A549 treated with GW870086 at 1 μM for 4 hours (cell line): ENCODE measurements at places on chromosomes 3 and 15. TPM values are rescaled to one million over a fixed set of nuclear protein-coding genes. Genes with fewer than 3 reads are reported as not detected.

Gene IL17RD
- total RNA-seq = 0.43 to 1.2 TPM (median 1.0 TPM) in 5 replicates

Gene COL8A1
- total RNA-seq = not detected in 5 replicates

Gene PLIN1
- total RNA-seq = 0.05 to 0.25 TPM (median 0.13 TPM) in 4 of 5 replicates, not detected in the other

Gene ADAMTS9
- total RNA-seq = 0.42 to 0.87 TPM (median 0.53 TPM) in 5 replicates

Gene FBLN2
- 1.6 to 3.4 TPM (median 2.2 TPM) in 5 replicates for total RNA-seq

Gene FBXW12
- not detected in 5 replicates for total RNA-seq

Gene SCN11A
- total RNA-seq = 0.02 TPM in 1 of 5 replicates, not detected in the others

Gene PKM
- total RNA-seq = 2,891 to 3,252 TPM (median 3,147 TPM) in 5 replicates

Gene SENP2
- total RNA-seq = 16.9 to 20.8 TPM (median 19.3 TPM) in 5 replicates

Gene GOLGA8G
- total RNA-seq = not detected in 5 replicates

Gene HDAC11
- 8.4 to 12.2 TPM (median 8.6 TPM) in 5 replicates for total RNA-seq

Gene ADPRH
- 2.8 to 3.3 TPM (median 3.0 TPM) in 5 replicates for total RNA-seq

Gene RETNLB
- not detected in 5 replicates for total RNA-seq

Gene ROBO2
- not detected in 5 replicates for total RNA-seq

Gene ITGA11
- total RNA-seq = 2.7 to 7.0 TPM (median 4.8 TPM) in 5 replicates

Gene KIF15
- 7.8 to 10.0 TPM (median 9.2 TPM) in 5 replicates for total RNA-seq

Gene KBTBD13
- not detected in 5 replicates for total RNA-seq

Gene OR5K2
- not detected in 5 replicates for total RNA-seq

Gene SPINT1
- total RNA-seq = 0.67 to 1.4 TPM (median 0.78 TPM) in 5 replicates

Gene ITIH4
- 0.47 to 1.7 TPM (median 0.97 TPM) in 5 replicates for total RNA-seq

Gene CIDEC
- 35.1 to 45.7 TPM (median 37.0 TPM) in 5 replicates for total RNA-seq

Gene LDHAL6B
- total RNA-seq = not detected in 5 replicates

Gene COL7A1
- 138 to 185 TPM (median 169 TPM) in 5 replicates for total RNA-seq

Gene MESP1
- total RNA-seq = 1.7 to 7.3 TPM (median 5.2 TPM) in 5 replicates

Gene IQCF5
- not detected in 5 replicates for total RNA-seq

Gene ZNF662
- total RNA-seq = not detected in 5 replicates

Gene NUSAP1
- total RNA-seq = 64.5 to 81.6 TPM (median 70.4 TPM) in 5 replicates

Gene THBS1
- 37.1 to 70.1 TPM (median 55.4 TPM) in 5 replicates for total RNA-seq

Gene TMOD2
- total RNA-seq = 0.93 to 1.9 TPM (median 1.8 TPM) in 5 replicates

Gene ADAMTS17
- total RNA-seq = 0.10 to 0.20 TPM (median 0.14 TPM) in 4 of 5 replicates, not detected in the other

Gene NEO1
- total RNA-seq = 25.5 to 37.0 TPM (median 31.8 TPM) in 5 replicates

Gene LSMEM2
- total RNA-seq = 0.10 TPM in 1 of 5 replicates, not detected in the others

Gene IL5RA
- total RNA-seq = 0.10 TPM in 1 of 5 replicates, not detected in the others

Gene CTXND1
- total RNA-seq = 0.01 to 0.02 TPM (median 0.02 TPM) in 3 of 5 replicates, not detected in the others

Gene AMT
- total RNA-seq = 0.19 to 0.60 TPM (median 0.42 TPM) in 5 replicates

Gene CACNA2D3
- total RNA-seq = 0.15 to 0.34 TPM (median 0.25 TPM) in 4 of 5 replicates, not detected in the other

Gene LRTM1
- total RNA-seq = not detected in 5 replicates
